Neural crest cell (in vitro differentiated cells): ENCODE measurements at places on chromosomes 5 and 9.

DNA sequence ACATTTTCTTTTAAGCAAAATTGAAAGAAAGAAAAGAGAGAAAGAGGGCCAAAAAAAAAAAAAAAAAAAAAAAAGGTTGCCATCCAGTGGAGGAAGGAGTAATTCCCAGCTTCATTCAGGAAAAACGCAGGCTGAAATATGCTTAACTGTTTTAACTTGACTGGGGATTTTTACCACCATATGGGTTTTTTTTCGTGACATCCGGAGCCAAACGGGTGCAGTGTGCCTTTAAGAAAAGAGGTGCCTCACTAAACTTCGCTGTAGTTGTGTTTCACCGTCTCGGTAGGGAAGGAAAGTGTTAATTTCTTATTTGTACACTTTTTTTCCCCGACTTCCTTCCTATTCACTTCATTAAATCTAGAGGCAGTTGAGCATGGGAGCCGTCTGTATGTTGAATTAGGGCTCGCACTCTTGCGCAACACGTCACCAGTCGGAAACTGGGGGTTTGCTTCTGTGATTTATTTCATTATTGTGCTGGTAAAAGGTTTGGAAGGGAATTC, 143.0 kb downstream of the SMARCA2 start:
- DNase-seq, result peak; percentile 23

DNA sequence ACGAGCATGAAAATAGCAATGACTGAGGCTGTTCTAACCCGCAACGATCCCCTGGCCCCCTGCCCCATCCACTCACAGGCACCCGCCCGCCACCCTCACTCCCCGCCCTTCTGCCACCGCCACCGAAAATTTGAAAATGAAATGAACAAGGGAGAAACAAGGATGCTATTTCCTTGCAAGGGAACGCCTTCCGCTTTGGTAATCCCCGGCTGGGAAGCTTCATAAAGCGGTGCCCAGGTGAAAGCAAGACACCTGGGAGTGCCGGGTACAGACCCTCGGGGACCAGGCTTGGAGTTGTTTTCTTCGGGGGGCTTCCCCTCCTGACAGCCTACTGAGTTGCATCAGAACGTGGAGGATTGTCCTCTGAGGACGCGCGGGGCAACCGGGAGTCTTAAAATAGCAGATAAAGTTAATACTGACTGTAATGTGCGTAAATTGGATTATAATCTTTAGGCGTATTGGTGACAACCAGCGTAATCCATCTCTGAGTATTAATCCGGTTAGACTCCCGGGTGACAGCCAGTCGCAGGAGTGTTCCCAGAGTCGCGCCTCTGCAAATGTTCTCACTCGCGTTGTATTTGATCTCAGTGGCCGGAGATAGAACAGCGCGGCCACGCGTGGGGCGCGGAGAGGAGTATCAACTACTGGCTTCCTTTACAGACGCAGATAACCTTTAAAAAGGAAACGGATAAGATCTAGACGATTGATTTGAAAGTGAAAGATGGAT, 885 bp upstream of the MLLT3 start:
- DNase-seq, result no peak

GRCh38 chr5:107396351-107396690, 274.4 kb downstream of the EFNA5 start:
- no peak for DNase-seq

GRCh38 chr5:137096149-137097103, 402.7 kb downstream of the SPOCK1 start:
- DNase-seq, result no peak

DNA sequence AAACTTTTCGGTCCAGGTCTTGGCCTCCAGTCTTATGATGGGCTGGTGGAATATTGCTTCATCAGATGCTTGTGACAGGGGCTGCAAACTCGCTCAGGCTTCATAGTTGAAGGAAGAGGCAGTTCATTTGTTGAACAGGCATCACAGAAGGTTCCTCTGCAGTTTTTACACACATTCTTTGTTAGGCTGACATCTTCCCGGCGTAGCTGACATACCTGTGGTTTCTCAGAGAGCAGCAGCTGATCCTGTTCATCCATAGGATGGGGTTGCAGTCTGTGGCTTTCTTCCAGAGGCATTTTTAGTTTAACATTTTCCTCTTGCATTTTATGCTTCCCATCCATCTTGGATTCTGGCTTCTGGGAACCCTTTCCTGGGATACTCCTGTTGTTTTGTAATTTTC, 1255.2 kb downstream of the EFNA5 start:
- DNase-seq, result no peak

- no peak for DNase-seq
These were observed 345 bp downstream of the DNAI1 start for GRCh38 chr9:34458959-34459340.

DNA sequence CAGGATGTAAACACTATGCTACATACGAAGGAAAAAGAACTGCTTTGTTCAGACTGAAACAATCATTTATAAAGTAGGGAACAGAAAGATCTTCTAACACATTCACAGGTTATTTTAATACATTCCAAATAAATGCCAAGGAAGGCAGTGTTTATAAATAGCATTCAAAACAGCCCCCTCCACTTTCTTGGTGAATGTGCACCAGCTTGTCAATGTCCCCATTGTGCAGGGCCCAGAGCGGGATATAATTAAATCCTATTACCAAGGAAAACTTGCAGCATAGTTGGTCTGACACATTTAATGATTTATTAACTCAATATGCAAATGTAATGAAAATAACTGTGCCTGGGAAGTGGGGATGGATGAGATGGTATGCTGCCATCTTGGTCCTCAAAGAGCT, 135.9 kb upstream of the RAD23B start:
- DNase-seq, result no peak

DNA sequence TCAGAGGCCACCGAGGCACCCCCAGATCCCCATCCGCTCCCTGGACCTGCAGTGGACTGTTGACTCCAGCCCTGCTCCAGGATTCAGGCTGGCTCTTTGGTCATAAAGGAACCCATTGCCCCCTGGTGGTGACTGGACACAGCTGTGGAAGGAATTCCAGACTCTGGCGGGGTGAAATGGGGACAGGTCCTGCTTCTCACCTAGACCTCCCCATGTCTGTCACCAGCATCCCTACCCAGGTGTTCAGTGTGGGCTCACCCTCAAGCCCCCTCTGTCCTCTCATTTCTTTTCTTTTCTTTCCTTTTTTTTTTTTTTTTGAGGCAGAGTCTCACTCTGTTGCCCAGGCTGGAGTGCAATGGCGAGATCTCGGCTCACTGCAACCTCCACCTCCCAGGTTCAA, 25.5 kb upstream of the STXBP1 start:
- peak; percentile 76 for DNase-seq

DNA sequence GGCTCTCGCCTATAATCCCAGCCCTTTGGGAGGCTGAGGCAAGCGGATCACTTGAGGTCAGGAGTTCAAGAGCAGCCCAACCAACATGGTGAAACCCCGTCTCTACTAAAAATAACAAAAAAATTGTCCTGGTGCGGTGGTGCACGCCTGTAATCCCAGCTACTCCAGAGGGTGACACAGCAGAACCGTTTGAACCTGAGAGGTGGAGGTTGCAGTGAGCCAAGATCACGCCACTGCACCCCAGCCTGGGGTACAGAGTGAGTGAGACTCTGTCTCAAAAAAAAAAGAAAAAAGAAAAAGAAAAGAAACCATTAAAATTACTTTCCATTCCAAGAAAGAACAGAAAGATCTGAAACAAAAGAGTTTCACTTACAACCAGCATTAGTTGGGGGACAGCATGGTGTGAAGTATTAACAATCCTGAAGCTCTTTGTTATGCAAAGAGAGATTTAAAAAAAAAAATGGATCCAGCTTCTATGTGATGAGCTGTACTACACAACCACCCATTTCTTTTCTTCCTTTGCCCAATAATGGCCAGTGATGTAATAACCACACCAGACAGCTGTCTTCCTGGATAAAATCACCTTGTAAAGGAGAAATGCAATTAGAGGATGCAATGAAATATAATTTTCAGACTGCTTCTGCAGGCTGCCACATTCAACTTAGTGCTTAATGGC, 76.9 kb downstream of the MED27 start:
- DNase-seq, result no peak

DNA sequence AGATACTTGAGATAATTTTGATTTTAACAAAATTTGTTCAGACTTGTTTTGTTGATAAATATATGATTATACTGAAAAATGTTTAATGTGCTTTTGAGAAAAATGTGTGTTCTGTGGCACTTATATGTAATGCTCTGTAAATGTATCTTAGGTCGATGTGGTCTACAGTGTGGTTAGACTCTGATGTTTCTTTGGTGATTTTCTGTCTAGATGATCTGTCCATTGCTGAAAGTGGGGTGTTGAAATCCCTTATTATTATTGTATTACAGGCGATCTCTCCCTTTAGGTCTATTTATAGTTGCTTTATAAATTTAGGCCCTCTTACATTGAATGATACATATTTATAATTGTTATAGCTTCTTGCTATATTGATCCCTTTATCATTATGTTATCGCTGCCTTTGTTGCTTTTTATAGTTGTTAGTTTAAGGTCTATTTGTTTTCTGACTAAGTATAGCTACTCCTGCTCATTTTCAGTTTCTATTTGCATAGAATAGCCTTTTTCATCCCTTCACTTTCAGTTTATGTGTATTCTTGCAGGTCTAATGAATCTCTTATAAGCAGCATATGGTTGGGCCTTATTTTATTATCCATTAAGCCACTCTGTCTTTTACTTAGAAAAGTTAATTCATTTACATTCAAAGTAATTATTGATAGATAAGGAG, 124.3 kb downstream of the MRPS30 start:
- DNase-seq, result no peak

GRCh38 chr9:99025616-99026270, 79.2 kb upstream of the TGFBR1 start:
- no peak for DNase-seq

- DNase-seq, result peak; percentile 12
These were observed 2.2 kb upstream of the FOXD1 start for GRCh38 chr5:73450672-73451223.

DNA sequence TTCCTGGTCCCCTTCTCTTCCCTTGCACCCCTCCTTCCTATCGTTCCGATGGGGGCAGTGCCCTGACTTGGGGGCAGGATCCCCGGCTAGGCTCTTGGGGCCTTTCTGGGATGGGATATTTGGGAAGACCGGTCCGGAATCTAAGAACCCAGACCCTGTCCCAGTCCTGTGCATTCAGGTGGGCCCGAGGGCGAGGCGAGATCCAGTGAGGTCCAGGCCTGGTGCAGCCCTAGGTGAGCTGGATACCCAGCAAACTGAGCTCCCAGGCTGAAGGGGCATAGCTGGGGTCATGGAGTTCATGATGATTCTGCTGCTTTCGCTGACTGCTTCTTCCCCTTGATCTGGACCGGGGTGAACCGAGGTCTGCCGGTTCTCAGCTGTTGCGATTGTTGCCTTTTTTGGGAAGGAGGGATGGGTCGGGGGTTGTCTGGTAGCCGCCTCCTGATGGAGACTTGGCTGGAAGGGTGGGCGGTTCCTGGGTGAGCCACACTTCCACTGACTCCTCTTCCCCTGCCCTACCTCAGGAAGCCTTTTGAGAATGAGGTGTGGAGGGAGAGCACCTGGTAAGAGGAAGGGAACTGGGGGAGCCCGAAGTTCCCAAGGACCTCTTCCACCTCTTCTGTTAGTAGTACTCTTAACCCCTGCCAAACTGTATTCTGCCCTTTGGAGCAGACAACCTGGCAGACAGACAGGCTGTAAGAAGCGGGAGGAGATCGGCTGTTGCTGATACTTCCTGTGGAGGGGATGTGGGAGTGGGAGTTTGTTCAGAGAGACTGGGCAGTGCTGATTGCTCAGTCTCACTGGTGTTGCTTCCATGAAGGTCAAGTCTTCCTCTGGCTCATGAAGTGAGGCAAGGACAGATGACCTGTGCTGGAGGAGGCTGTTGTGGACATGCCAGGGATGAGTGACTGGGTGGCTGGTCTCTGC, 1.0 kb downstream of the LRRC8A start:
- no peak for DNase-seq

DNA sequence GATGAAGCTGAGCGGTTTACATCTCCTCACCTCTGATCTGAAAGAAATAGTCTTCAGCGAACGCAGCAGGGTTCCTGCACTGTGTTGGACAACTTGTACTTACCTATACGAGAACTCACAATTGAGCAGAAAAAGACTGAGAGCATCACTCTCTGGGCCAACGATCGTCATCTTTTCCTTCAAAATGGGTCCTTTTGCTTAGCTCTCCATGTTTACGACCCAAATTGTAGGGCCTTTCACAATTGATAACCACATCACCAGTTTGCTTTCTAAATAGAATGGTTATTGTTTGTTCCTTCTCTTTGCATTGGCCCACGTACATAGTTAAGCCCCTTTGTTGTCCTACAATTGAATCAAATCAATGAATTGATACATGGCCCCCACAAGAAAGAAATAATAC, 110.0 kb upstream of the DMRT1 start:
- DNase-seq, result no peak

GRCh38 chr9:34998266-34998665, 8.7 kb downstream of the DNAJB5 start:
- no peak for DNase-seq

GRCh38 chr9:136552117-136552703, 6.4 kb upstream of the NOTCH1 start:
- no peak for DNase-seq

DNA sequence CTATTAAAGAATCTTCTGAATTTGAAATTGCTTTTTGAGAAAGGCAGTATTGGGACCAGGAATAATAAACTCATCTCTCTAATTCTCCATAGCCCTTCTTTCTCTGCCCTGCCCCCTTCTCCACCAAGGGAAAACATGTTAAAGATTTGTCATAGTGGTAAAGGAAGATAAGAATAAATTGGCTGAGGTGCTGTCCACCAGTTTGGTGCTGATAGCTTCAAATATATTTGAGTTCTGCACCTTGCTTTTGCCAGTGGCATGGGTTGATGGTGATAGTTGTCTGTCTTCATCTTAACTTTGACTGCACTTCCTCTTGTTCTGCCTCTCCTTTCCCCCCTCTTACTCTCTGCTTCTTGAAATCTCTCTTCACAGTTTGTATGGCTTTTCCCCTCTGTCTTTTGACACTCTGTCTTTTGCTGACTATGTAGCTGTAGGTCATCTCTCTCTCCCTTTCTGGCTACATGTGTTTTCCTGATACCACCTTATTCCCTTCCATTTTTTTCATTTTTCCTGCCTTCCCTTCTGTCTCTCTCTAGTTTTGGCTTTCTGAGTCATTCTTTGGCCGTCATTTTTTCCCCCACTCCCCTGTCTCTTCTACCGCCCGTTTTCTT, 56.6 kb downstream of the NDUFS4 start:
- DNase-seq, result no peak

- no peak for DNase-seq
These were observed 2.8 kb downstream of the ADGRD2 start for GRCh38 chr9:124452841-124453585.

GRCh38 chr5:107467137-107467932, 203.4 kb downstream of the EFNA5 start:
- no peak for DNase-seq

GRCh38 chr5:1985781-1986180, 103.1 kb upstream of the IRX4 start:
- no peak for DNase-seq

- no peak for DNase-seq
These were observed 374.1 kb upstream of the ACO1 start for GRCh38 chr9:32010322-32010721.
